ENCODE measurements at places on chromosomes 1 and 21.

DNA sequence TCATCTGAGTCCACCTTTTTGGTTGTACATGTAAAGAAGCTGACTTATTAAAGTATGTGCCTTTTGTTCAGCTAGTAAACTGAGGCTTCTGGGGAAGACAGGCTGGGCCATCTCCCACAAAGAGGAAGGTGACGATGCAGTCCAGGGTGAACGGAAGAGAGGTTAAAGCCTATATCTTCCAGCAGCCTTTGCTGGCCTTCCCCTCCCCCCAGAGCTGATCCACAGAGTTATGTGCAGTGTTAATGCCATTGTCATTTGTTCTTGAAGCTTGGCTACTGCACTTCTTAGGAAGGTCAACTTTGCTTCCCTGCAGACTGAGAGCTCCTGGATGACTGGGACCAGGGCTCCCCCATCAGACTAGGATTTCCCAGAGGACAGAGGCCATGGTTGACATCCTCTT, 2.2 kb downstream of the SLC30A2 start:
- DNase-seq = no peak

GRCh38 chr1:109391626-109392025, 6.1 kb downstream of the SORT1 start:
- no peak for DNase-seq

- DNase-seq = no peak
Measured at GRCh38 chr1:81577004-81577697, 223.6 kb upstream of the ADGRL2 start.

- DNase-seq = peak; percentile 82
Measured at GRCh38 chr1:904310-904950, 19.3 kb upstream of the SAMD11 start.

DNA sequence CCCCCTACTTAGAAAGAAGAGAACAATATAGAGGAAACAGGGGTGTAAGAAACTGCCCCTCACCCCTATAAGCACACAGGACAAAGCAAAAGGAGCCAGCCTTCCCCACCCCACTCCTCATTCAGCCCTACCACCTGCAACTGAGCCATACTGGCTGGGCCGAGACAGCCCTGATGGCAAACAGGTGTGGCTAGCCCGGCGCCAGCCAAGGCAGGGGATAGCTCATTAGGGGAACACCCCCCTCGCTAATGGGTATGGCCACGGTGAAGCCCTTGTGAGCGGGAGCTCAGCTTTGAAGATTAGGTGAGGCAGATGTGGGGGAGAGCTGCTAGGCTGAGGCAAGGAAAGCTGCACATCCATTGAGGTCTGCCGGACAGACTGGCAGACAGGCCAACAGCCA, 65.5 kb downstream of the ERI3 start:
- no peak for DNase-seq

GRCh38 chr1:57782357-57782756, 358.5 kb upstream of the DAB1 start:
- DNase-seq = no peak

GRCh38 chr1:36539526-36539925, 56.8 kb upstream of the CSF3R start:
- DNase-seq = no peak

DNA sequence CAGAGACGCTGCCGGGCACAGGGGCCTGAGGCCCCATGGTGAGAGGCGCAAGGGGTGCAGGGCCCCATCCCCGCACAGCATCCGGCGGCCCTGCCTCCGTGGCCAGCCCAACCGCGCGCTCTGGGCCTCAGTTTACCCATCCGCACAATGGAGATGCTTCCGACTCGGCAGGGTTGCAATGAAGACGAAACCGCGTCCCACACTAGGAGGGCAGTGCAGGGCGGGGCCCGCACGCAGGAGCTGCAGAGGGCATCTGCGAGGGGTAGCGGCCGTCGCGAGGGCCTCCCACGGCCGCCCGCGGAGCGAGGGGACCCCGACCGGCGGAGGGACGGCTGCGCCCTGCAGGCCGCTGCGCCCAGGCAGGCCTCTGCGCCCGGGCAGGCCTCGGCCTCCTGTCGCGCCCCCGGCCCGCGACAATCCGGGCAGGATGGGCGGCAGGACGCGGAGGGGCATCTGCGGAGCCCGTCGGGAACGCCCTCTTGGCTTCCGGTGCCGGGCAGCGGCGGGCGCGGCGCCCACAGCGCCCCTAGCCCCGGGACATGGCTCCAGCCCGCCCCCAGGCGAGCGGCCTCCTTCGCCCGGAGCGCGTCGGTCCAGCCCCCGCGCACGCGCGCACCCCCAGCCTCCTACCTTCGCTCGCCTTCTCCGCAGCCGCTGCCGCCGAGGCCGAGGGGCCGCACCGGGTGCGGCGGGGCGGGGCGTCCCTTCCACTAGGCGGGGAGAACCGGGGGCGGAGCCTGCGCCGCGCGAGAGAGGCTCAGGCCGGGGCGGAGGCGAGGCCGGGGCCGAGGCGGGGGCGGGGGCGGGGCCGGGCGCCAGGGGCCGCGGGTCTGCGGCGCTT, 15.3 kb downstream of the RNU1-1 start:
- DNase-seq = peak; percentile 91

DNA sequence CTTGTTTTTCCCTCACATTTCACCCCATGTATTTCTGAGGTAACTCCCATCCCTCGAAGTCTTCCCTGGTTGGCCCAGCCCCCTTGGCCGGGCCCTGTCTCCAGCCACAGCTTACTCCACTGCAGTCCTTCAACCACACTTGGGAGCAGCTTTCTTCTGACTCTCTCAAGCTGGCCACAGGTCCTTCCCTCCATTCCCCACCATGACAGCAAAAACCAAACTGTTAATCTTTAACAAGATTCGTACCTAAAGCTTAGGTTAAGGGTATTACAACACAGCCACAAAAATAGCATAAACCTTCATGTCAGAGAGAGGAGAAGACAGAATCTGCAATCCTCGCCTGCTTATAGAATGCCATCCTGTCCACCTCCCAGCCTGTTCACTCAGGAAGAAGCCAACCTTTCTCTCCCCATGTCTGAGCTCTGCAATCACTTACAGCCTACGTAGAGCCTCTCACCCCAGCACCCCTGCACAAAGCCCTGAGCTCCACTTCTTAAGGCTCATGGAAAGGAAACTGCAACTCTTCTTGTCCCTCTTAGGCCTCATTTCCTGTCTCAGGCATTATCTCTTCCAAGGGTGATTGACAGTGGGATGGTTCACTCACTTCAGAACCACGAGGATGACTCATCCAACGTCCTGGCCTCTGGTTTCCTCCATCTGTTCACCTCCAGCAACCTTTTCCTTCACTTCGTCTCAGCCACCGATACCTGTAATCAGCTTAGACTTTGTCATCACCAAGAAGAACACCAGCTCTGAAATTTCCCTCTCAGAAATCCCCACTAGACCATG, 72.8 kb downstream of the CD2 start:
- no peak for DNase-seq

DNA sequence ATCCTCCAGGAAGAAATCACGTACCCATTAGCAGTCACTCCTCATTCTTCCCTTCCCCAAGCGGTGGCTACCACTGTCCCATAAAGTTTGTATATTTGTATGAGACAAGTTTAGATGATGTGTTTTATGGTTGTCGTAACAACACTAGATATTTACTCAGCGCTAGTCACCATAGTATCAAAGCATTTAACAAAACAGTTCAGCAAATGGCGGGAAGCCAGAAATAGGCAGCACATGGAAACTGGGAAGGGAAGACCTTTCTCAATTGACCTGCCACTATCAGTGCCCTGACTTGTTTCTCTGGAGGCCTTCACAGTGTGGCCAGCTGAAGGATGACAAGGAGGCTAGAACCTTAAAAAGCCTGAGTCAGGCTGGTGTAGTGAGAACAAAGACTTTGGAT, 31.1 kb downstream of the CNST start:
- no peak for DNase-seq

- no peak for DNase-seq
Measured at GRCh38 chr1:5611431-5611830, 380.8 kb downstream of the NPHP4 start.

- DNase-seq = peak; percentile 59
Measured at GRCh38 chr1:89519779-89520358, 4.8 kb upstream of the LRRC8B start.

DNA sequence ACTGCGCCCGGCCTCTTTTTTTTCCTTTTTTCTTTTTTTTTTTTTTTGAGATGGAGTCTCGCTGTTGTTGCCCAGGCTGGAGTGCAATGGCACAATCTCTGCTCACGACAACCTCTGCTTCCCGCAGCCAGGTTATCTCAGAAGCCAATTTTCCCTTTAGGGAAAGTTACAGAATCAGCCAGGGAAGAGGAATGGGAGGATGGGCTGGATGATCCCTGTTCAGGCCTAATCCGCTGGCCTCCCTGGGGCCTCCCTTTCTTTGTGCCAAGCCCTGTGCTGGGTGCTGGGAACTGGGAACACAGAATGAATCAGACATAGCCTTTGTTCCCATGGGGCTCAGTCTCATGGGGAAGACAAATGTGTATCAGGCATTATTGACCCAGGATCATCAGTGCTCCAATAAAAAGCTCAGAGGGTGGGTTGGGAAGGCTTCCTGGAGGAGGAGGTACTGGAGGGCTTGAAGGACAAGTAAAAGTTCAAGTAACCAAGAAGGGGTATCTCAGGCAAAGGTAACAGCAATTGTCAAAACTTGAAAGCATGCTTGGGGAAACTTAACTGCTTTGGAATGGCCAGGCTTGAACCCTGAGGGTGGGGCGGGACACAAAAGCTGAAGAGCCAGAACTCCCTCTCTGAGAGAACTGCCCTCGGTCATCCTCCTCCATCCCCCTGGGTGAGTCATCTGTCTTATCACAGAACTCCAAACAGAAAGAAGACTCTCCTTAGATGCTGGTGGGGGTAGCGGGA, 14.3 kb downstream of the ECHDC2 start:
- DNase-seq = no peak
